ENCODE measurements at places on chromosomes 16 and 17.

- no peak for DNase-seq
Observed at GRCh38 chr17:38925263-38925995, at the start of gene LASP1NB. Gene LASP1NB (plus strand): TSS chr17:38925614.

DNA sequence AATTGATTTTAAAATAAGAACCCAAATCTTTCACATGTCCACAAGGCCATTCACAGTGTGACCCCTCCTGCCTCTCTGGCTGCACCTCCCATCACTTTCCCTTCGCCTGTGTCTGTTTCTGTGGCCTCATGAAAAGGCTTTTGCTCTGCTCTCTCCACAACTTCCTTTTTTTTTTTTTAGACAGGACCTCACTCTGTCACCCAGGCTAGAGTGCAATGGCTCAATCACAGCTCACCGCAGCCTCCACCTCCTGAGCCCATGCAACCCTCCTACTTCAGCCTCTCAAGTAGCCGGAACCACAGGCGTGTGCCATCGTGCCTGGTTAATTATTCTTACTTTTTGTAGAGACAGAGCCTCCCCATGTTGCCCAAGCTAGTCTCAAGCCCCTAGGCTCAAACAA lies 197.1 kb downstream of the ABCC12 start:
- DNase-seq = no peak

DNA sequence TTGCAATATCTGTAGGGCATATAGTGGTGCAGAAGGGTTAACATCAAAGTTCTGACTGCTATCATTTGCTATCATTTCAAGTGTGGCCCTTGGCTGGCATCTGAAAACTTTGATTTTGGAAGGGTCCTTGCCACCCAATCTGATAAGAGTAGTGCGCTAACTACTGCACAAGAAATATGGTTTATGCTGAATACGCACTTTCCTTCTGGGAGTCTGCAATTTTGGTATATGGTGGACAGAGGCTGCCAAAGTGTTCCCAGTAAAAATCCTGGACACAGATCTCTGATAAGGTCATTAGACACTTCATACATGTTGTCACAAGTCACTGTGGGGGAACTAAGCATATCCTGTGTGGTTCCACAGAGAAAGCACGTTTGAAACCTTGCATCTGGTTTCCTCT lies 461.6 kb upstream of the CDH11 start:
- no peak for DNase-seq

DNA sequence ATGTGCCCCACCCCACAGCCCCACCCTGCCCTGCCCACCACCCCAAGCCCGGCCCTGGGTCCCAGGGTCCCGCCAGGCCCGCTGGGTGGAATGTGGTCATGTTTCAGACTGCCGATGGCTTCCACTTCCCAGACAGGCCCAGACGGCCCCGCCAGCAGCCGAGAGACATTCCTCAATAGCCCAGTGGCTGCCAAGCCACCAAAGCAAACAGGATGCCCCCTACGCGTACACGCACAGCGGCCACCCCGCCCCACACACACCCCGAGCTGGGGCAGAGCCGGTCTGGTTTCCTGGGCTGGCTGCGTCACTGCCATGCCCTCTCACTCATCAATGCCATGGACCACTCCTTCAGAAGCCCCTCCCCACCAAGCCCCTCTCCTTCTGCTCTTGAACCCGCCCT lies 1.2 kb upstream of the KRT17 start:
- peak; percentile 7 for DNase-seq

GRCh38 chr17:10807704-10808128 lies 3.8 kb upstream of the TMEM238L start:
- DNase-seq = no peak

- DNase-seq = no peak
Observed at GRCh38 chr16:31397096-31397660, 4.0 kb downstream of the ITGAD start.

DNA sequence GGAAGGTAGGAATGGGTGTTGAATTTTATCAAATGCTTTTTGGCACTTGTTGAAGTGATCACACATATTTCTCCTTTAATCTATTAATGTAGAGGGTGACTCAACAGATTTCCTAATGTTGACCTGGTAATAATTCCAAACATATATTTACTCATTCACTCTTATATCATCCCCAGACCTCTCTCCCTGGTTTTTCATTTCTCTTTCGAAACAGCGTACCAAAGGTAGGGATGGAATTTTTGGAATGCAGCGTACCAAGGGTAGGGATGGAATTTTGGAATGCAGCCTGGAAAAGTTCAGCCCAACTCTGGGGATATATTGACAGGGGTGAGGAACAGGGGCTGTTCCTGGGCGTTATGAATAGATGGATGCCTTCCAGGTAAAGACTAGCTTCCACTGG lies 7.3 kb downstream of the KIF18B start:
- DNase-seq = no peak

DNA sequence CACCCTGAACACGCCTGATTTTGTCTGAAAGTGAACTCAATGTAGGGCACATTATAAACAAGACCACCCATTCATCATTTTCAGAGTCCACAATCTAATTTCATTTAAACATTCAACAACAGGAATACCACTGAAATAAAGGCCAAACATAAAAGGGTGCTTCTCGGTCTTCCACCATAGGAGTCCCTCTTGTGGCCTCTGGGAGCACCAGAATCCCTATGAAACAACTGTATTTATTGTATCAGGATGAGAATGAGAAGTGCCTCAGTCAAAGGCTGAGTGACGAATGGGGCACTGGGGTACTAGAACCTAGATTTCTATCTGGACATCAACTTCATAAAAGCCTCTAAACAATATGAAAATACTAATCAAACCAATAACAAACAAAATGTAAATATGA lies 40.4 kb downstream of the NXPH3 start:
- DNase-seq = no peak

Data from GF-D8 (cell line).